Cortex of kidney (tissue), 1 donor: ENCODE measurements at places on chromosomes 6 and 20.

- no peak for DNase-seq
Observed at GRCh38 chr6:72416744-72417465, 205.0 kb upstream of the KCNQ5 start.

- no peak for DNase-seq
Observed at GRCh38 chr6:35413911-35414310, 38.2 kb upstream of the FANCE start.

DNA sequence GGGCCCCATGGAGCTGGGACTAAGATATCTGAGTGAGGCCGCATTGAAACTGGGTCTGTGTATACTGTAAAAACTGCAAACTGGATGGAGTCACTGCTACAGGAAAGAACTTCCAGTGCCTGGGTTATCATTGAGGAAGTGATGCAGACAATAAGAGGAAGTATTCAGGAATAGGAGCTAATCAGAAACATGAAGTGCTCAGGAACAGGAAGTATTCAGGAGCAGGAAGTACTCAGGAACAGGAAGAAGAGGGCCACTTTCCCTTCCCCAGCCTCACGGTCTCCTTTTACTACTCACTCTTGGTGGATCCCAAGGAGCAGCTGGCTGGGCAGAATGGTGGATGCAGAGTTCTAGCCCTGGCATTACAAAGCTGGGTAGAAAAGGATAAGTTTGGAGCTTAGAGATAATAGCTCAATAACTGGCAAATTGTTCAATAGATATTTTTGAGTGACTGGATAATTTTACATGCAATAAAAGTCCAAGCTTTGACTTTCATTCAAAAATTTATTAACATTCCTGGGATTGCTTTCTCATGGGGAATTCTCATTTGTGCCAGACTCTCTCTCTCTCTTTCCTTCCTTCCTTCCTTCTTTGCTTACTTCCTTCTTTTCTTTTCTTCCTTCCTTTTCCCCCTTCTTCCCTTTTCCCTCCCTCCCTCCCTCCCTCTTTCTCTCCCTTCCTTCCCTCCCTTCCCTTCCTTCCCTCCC lies 82.2 kb upstream of the PAX1 start:
- DNase-seq: no peak

DNA sequence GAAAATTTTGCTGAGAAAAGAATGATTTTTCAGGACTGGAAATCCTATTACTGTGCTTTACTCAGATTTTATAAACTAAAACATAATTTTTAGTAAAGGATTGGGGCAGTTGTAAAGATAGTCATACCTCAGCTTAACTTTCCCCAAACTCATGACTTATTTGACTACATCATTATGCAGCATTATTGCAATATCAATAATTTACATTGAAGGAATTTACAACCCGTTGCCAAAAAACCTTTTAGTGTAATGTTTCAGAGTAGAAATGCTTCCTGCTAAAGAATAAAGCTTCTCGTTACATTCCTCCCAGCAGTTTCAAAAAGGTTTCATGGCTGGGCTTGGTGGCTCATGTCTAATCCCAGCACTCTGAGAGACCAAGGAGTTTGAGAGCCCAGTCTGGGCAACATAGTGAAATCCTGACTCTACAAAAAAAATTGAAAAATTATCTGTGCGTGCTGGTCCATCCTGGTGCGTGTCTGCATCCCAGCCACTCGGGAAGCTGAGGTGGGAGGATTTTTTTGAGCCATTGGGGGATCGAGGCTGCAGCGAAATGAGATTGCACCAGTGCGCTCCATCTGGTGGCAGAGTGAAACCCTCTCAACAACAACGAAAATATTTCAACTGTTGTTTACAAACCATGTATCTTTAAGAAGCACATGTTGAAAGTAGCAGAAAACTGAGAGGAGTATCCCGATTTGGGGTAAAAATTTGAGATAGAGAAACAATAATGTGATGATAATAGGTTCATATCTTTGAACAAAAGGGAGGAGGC lies 4.4 kb downstream of the AMD1 start:
- no peak for DNase-seq

DNA sequence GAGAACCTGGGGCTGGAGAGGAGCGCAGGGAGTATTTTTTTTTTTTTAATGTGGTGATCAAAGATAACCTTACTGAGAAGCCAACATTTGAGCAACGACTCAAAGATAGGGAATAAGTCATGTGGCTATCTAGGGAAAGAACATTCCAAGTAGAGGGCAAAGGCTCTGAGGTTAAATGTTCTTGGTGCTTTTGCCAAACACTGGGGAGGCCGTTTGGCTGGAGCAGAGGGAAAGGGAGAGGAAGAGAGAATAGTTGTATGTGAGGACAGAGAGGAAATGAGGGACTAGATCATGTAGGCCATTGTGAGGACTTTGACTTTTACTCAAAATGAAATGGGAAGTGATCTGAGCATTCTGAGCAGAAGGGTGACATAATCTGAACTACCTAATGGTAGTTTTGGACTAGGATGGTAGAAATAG lies 27.8 kb downstream of the ACSS2 start:
- no peak for DNase-seq

DNA sequence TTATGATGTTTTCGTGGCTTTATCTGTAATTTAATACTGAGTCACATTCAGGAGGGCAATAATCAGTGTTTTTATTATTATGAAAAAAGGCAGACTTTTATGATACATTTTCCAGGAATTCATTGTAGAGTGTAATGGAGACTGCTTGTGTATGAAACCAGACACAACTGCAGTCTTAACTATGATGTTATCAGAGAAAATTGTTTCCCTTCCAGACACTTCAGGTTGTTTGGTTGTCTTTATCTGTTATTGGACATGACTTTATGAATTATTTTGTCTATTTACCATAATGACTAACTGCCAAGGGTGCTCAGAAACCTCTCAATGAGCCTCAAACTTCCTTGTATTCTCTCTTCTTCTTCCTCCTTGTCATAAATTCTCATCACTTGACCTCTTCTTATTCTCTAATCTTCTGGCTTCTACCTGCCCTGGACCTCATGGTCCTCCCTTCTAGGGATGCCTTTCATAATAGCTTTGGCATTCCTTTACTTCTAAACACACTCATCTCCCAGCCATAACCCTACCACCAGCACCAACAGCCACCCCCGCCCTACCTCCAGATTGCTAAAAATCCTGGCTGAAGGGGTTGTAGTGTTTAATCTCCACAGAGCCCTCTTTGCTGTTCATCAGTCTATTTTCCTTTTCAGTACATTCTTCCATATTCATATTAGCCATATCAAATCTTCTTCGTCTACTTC lies 492.5 kb downstream of the CDKAL1 start:
- DNase-seq: no peak

GRCh38 chr20:60540591-60540990 lies 582.4 kb downstream of the CDH26 start:
- no peak for DNase-seq

DNA sequence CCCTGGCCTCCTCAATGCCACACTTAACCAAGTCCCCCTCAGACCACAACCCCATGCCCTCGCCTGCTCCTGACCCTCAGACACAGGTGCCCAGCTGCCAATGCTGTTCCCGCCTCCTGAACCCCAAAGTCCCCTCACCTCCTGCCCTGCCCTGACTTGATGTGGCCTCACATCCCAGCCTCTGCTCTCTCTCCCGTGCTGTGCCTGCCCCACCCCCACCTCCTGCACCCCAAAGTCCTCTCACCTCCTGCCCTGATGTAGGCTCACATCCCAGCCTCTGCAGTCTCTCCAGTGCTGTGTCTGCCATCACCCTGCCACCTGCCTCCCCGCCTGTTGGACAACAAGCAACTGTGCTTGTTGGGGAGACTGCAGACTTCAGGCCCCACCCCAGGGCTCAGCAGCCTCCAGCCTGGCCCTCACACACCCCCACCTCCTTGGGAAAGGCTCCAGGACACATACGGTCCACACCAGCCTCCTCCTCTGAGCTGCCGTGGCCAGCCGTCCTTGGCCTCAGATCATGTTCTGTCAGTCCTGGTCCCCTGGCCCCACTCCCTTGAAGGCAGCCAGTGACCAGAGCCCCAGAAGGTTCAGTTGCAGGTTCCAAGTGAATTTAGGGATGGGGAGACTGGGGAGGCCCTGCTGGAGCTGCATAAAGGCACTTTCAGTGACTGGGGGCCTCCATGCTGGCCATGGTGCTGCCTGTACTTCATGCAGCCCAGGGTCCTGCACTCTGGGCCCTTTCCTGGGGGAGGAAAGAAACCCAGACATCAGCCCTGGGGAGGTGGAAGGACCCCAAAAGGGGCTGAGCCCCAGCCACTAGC lies 28.4 kb downstream of the YTHDF1 start:
- no peak for DNase-seq

- DNase-seq: no peak
Observed at GRCh38 chr6:164286011-164286410, 871.5 kb downstream of the QKI start.

DNA sequence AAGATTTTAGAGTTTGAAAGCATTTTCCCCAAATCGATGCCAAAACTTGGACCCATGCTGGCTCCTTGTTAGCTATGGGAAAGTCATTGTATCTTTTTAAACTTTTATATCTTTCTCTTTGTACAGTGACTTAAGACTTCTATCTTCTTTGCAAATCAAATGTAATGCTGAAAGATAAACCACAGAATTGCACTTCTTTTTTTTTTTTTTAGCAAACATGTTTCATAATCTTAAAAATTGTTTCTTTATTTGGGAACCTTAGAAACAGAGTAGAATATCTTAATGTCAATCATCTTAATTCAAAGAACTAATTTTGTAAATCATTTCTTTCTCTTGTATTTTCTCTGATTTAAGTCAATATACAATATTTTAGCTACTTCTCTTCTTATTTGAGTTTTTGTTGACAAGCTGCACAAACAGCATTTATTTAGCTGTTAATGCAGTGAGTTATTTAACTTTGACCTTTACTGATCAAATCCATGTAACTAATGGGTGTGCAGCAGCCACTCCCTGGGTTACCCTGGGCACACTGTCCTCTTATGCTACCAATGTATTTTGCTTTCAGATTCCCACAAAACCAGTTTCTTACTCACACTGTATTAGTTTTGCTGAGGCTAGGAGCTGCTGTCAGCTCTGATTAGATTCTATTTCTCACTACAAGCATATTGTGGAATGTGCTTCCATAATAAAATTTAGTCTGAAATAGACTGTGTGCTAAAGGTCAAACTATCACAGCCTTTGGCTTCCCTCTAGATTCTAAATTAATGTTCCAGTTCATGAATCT lies 279.6 kb downstream of the ADGB start:
- no peak for DNase-seq

DNA sequence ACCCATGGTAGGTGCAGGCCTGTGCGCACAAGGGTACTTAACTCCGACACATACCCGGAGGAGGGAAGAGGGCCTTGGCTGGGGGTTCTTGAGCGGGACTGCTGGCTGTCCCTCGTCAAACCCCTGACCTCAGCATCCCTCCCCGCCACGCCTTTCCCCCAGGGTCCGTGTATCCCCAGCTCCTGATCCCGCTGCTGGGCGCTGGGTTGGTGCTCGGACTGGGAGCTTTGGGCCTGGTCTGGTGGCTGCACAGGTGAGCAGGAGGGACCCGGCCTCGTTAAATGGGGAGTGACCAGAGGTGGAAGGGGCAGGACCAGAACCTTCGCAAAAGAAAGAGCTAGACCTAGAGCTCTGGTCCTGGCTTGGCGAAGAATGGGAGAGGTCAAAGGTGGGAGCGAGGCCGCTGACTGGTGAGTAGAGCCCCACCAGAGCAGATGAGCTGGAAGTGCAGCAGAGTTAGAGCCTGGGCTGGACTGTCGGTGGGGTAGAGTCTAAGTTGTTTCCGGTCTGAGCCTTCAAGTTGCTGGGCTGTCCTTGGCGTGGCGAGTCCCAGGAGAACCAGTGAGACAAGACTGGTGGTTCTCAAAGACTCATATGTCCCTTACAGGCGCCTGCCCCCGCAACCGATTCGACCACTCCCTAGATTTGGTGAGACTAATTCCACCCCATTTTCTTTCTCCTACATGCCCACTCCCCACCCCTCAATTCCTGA lies 963 bp downstream of the MPIG6B start:
- DNase-seq: no peak

- no peak for DNase-seq
Observed at GRCh38 chr20:19067986-19068385, 144.5 kb upstream of the SLC24A3 start.

- DNase-seq: no peak
Observed at GRCh38 chr6:49548613-49549304, 1.7 kb upstream of the C6orf141 start.

- no peak for DNase-seq
Observed at GRCh38 chr6:33716890-33717632, 5.6 kb upstream of the UQCC2 start.

GRCh38 chr6:149227796-149228195 lies 89.7 kb upstream of the TAB2 start:
- no peak for DNase-seq

DNA sequence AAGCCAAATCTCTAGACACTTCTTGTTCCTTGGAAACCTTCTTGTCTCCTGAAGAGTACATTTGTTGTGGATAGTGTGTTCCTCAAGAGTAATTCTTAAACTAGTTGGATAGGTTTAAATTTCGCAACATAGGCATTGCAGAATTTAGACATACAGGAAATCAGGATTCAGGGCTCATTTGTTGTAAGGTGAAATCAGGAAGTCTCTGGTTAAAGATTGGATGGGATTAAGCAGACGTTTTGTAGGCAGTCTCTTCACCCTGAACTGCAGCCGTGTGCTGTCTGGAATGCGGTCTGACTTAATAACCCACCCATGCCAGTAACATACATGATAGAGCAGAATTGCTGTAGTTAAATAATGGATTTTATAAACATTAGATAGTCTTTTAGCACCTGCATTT lies 21.7 kb downstream of the HIVEP1 start:
- DNase-seq: no peak
